ENCODE measurements at places on chromosomes 12 and 14.

GRCh38 chr12:67534681-67535080, 113.9 kb upstream of the DYRK2 start:
- DNase-seq = peak; percentile 31

- DNase-seq = no peak
These were observed 453.1 kb downstream of the TMEM121 start for GRCh38 chr14:105979446-105979845.

DNA sequence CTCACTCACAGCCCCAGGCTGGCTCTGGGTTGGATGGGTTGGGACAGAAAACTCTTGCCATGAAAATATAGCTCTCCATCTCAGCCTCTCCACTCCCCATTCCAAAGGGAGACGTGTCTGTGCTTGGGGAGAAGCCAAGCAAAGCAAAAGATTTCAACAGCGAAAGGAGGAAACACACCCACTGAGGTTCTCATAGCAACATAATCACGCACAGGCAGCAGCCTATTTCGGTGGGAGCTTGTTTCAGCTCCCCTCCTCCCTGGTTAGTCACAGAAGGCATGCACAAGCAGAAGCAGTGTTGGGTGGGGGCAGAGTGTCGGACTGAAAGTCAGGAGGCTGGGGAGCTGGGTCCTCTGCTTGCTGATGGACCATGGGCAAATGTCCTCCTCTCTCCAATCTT, 1.9 kb upstream of the PRMT8 start:
- DNase-seq = no peak

DNA sequence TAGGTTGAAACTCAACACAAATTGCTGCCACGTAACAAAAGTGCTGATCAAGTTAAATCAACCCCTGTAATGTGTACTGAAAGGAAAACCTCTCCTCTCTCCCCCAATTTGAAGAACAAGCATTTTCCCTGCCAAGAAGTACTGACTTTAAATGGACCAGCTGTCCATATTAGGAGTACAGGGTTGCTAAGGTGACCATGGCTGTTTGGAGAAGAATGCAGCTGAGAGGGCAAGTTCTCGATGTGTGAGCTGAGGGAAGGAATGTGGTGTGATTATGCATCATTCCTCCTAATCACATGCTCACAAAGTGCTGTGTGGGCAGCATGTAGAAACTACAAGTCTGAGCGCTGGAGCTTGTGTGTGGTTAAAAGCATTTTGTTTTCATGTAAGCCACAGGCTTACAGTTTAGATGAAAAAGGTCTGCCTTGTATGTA, 50.9 kb upstream of the CCT2 start:
- DNase-seq = peak; percentile 73

GRCh38 chr14:59246566-59246965, 58.1 kb downstream of the DAAM1 start:
- no peak for DNase-seq

- DNase-seq = no peak
These were observed 84.6 kb upstream of the NAV3 start for GRCh38 chr12:77746096-77746495.

- no peak for DNase-seq
These were observed 244.0 kb downstream of the BCL11B start for GRCh38 chr14:99028041-99028440.

GRCh38 chr12:95999484-95999883, 3.3 kb upstream of the HAL start:
- DNase-seq = no peak

- DNase-seq = no peak
These were observed 180.7 kb downstream of the PHLDA1 start for GRCh38 chr12:75850721-75851462.

DNA sequence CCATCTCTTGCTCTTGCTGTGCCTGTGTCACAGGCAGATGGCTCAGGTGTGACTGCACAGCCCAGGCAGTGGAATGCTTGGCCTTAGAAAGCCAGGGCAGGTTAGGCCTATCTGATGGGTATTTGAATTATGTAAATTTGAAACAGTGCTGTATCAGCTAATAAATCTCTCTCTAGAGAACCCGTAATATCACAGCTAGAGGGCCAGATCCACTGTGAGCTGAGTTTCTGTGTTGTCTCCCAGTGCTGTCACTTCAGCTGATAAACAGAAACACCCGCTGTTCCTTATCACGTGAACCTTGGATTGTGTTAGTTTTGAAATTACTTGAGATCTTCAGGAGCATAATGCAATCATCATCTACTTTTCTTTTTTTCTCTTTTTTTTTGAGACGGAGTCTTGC, 21.5 kb upstream of the ALDH2 start:
- no peak for DNase-seq

- DNase-seq = no peak
These were observed 46.9 kb downstream of the DLK1 start for GRCh38 chr14:100773331-100774163.

DNA sequence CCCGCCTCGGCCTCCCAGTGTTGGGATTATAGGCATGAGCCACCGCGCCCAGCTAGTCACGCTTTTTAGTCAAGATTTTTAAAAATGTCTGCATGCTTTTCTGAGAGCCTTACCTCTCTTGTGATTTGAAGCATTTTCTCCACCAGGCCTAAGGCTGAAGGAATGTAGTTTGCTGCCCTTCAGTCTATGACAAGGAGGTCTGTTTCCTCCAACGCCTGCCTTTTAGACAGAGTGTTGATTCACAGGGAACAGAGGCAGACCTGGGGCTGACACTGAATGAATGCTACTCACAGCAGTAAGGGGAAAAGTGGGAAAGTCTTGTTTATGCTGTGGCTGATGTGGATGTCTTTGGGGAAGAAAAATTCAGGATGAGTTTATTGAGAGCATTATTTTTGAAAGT, 27.2 kb upstream of the MDM2 start:
- DNase-seq = no peak

- no peak for DNase-seq
These were observed 14.9 kb upstream of the SNAPC1 start for GRCh38 chr14:61747342-61747741.

DNA sequence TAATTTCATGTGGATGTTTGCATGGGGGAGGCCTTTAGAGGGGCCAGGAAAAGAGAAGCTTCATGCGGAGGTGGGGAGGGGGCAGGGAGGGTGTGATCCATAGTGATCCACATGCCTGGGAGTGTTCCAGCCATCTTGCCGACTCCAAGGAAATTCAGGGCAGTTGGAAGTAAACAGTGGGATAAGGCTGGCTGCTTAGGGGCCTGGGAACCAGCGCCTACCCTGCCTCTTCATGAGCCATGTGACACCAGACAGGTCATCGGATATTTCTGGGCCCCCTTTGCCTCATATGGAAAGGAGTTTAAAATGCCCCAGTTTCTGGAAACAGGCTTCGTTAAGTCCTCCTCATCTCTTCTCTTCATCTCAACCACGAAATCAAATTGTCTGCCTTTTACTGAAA, 983.2 kb downstream of the BCL11B start:
- no peak for DNase-seq

GRCh38 chr12:65612440-65612839, 211.8 kb upstream of the HMGA2 start:
- no peak for DNase-seq

GRCh38 chr14:55533960-55534359, 46.0 kb upstream of the KTN1 start:
- DNase-seq = no peak

DNA sequence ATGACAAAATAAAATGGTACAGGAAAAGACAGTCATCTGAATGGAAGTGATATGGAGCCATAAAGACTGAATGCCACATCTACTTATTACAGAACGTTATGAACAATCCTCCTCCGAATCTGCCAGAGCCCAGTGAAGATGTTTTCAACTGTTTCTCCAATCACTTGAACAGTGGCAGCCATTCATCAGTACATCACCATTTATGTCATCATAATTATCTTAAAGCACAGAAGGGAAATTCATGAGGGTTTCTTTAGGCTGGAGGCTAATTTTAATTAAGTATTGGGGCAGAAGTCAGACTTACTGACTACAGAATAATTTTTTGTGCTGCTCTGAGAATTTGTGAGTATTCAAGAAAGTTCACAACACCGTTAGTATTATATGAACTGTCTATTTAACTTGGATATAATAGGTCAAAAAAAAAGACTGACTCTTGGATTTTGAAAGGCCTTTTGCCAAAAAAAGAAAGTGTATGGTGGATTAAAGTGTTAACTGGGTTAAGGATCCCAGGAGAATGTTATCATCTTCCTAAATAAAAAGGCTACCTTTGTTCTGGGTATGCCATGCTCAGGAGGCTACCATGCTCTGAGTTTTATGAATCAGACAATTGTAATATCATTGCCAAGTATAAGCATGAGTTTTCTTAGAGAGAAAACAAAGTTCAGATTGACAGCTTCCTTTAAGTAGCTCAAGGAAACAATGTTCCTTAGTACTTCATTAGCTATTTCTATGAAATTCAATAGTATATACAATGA, 40.1 kb downstream of the PDZRN4 start:
- DNase-seq = no peak

DNA sequence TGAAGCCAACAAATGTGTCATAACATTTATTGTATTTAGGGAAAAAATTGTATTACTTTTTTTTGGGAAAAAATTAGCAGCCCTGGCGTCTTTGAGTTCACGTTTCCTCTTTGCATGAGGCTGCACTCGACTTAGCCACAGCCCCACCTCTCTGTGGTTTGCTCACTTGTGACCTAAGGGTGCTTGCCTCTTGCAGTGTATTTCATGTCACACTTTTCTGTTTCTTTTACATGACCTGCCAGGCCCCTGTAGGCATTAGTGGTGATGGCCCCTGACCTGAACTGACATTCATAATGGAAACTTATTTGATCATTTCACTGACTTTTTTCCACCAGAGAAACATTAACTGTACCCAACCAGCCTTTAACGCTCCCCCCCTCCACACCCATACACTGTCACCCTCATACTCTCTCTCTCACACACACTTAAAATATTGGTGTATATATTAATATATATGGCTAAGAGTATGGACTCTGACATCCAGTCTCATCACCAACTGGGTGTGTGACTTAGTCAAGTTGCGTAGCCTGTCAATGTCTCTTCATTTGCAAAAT, 122.9 kb downstream of the PRKCH start:
- DNase-seq = no peak

DNA sequence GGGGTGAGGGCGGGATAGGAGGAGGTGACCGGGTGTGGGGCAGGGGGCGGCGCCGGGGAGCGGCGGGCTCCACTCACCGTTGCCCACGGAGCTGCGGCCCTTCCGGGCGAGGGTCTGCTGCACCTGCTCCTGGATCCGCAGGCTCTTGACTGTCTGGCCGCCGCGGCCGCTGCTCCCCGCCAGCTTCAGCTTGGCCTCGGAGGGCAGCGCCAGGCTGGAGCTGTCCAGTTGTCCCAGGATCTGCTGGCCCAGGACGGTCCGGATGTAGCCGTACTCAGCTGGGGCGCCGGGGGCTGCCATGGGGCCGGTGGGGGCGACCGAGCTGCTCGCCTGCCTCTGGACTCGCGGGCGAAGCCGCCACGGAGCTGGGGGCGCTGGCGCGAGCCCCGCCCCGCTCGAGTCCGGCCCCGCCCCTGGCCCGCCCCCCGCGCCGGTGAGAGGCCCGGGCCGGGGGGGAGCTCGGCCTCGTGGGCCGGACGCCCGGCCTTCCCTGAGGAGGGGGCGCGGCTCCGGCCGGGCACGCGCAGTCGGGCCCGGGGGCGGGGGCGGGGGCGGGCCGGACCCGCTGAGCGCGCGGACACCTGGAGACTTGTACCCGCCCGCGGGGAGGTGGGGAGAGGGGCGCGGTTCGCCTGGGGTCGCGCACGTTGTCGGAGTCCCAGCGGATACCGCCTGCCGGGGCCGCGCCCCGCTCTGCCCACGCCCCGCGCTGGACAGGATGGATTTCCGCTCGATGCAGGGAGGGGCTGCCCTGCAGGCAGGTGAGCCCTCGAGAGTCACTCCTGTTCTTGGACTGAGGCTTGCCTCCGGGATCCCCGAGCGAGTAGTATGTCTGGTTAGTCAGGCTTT, at the start of gene PKP2:
Gene PKP2 (minus strand): TSS at position 346 of the 849 bp plus-strand sequence. CDS start 46 bp downstream, at position 300.
- DNase-seq = no peak

- DNase-seq = no peak
These were observed 247.2 kb downstream of the ALX1 start for GRCh38 chr12:85527192-85527591.

DNA sequence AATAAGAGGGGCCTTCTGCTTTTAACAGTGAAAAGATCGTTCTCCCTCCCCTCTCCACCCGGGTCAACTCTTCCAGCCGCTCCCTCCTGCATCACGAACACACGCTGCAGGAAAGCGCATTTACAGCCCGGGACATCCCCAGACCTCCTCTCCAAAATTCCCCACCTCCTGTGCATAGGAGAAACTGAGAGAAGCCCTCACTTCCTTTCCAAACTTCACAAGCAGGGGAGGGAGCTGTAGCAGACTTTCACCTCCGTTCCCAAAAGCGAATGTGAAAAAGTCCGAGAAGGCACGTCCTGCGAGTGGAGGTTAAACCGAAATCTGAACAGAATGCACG, 513 bp downstream of the BCAT1 start:
- DNase-seq = peak; percentile 77

DNA sequence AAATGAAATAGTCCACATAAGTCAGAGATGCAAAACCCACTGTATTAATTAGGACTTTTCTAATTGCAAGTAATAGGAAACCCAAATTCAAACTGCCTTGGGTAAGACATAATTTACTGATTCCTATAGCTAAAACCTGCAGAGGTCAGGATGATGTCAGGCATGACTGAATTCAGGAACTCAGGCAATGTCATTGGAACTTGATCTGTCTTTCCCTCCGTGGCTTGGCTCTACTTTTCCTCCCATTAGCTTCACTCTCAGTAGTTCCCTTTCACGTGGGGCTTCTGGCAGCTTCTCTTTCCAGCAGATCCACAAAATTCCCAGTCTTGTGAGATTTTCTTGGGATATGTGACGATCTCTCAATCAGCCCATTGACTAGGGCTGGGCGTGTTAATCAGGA, 2.4 kb upstream of the JDP2 start:
- DNase-seq = no peak

GRCh38 chr12:1380171-1380851, 214.1 kb downstream of the FBXL14 start:
- no peak for DNase-seq

DNA sequence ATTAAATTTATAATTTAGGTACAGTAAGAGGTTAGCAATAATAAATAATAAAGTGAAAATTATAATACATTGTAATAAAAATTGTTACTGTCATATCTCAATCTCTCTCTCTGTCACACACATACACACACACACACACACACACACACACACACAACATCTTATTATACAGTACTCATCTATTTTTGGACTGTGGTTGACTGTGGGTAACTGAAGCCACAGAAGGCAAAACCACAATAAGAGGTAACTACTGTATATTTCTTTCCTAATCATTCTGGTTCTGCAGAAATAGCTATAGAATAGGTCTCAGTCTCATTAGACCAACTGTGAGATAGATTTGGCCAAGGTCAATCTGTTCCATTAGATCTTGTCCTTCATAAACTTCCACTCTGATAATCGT, 33.1 kb upstream of the PTPRO start:
- DNase-seq = no peak

DNA sequence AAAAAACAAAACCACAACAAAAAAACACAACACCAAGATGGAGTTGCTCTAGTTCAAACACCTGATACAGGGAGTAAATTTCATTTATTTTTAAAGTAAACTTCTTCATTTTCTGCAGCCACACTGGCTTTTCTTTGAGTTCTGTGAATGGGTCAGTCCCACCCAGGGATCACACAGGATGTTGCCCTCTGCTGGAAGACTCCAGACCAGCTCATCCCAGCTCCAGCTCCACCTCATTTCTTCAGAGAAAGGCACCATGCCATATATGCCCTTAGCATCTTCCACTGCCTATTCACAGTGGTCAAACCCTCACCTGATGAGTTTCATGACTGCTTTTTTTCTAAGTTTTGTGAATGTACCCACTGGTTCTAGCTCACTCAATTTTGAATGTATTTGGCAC, 8.0 kb downstream of the GLIPR1 start:
- no peak for DNase-seq

Data from muscle of arm (tissue), 14 donors.